ENCODE measurements at places on chromosomes 3 and 15.

GRCh38 chr3:59538753-59539432, 489.1 kb upstream of the CFAP20DC start:
- no peak for DNase-seq

- no peak for DNase-seq
Observed at GRCh38 chr3:113602256-113602655, 69.9 kb downstream of the SIDT1 start.

- DNase-seq = no peak
Observed at GRCh38 chr15:94327356-94327936, 96.1 kb downstream of the MCTP2 start.

GRCh38 chr15:65006876-65007275, 17.2 kb upstream of the SPG21 start:
- DNase-seq = no peak

DNA sequence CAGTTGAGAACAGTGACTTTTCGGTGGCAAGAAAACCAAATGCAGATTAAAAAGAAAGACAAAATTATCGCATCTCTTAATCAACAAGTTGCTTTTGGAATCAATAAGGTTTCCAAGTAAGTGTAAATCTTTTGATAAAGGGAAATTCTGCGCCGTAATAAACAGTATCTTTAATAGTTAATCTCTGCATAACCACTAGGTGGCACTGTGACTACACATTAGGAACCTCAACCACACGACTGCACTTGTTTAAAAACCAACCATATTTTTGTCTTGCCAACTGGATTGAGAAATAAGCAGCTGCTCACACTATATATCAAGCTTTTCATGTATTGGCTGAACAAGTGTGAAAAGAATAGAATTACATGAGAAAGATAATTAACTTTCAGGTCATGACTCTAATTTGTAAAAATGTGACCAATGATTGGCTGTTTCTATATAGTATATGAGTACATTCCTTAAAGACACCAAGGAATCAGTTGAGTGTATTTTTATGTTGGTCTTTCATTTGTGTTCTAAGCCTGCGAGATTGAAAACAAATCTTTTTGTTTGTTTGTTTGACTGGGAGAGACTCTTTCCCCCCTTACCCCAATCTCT, 72.7 kb downstream of the DZIP3 start:
- peak; percentile 64 for DNase-seq

- DNase-seq = no peak
Observed at GRCh38 chr3:156617145-156617544, 57.2 kb upstream of the TIPARP start.

DNA sequence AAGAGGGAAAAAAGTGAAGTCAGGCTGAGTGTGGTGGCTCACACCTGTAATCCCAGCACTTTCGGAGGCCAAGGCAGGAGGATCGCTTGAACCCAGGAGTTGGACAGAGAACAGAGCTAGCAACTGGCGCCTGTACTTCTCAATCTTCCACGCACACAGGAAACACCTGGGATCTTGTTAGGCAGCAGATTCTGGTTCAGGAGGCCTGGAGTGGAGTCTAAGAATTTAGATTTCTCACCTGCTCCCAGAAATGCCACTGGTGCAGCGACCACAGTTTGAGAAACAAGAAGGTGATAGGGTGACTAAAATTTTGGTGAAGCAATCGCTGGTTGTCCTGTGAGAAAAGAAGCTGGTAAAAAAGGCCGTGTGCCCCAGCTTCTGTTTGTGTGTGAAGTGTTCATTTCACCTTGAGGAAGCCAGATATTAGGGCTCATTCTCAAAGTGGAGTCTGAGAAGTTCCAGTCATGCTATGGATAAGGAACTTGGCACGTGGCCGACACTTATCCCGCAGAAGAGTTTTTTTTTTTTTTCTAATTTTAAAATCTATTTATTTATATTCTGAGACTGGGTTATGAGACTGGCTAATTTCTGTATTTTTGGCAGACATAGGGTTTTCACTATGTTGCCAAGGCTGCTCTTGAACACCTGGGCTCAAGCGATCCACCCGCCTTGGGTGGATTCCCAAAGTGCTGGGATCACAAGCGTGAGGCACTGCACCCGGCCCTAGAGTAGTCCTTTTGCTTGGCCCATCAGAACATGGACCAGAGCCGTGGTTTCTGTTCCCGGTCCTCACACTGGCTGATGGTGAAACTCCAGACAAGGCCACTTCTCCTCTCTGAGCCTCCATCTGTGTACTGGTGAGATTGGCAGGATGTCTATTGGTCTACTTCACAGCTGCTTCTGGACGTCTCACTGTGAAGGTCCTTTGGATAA, 324.6 kb upstream of the PROK2 start:
- no peak for DNase-seq

GRCh38 chr15:48493084-48493762, 152.3 kb downstream of the FBN1 start:
- DNase-seq = no peak

DNA sequence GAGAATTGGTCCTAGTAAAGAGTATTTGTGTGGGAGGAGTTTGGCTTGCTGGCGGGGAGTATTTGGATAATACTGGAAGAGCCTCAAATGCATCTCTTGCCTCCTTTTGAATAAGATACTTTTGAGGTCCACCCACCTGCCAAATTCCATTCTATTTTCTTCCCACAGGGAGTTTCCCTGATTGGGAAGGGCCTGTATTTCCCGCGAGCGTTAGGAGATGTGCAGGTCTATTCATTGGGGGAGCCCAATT, 406 bp upstream of the RASA2 start:
- DNase-seq = no peak

DNA sequence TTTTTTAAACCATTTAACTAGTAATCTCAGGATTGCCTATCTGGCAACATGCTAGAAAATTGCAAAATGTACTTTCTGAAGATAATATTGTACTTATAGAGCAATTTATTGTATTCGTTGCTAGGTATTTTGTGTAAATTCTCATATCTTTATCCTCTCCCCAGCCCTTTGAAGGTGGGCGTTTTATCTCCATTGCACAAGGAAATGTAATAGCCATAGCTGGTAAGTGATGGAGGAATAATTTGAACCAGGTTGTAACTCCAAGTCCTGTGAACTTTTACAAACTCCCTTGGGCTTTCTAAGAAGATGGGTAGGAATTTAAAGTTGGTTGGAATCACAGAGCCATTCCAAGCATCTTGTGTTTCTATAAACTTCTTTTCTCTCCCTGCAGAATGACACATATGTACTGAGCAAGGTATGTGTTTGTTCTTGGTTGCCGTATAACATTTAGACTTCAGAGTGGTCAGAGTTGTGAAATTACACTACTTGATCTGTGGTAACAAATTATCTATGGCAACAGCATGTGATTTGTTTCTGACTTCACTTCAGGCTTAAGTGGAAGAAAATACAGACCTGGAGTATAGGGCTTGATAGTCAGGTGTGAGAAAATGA, 170.9 kb downstream of the AKAP13 start:
- no peak for DNase-seq

- no peak for DNase-seq
Observed at GRCh38 chr15:97759363-97759762, 201.1 kb upstream of the ARRDC4 start.

DNA sequence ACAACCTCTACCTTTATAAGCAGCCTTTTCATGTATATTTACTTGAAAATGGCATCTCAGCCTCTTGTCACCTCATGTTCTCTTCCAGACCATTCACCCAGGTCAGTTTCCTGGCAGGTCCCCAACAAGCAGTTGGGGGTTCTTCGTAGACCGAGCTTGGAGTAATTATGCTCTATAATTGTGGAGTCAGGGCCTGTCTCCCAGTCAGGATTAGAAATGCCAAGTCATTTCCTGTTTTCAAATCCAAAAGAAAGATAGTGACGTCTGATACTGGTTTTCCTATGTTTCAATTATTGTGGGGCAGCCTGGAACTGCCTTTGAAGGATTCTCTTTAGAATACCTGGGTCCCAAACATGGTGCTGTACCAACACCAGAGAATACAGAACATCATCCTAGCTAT, 430.6 kb downstream of the MECOM start:
- no peak for DNase-seq

DNA sequence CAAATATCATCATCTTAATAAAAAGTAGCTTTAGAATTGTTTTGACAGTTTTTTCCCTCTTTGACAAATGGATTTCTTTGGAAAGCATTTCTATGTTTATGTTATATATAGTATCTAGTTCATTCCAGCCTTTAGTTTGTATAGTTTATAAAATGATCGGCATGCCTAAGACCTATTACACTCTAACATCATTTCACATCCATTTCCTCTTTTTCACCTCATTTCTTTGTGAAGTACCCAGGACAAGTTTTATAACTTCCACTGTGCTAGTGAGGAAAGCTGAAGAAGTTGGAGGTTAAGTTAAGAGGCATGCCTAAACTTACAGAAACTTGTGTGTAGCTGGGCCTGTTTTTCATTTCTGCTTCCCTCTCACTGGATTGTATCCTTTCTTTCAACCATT, 178.4 kb downstream of the TP63 start:
- no peak for DNase-seq

- DNase-seq = no peak
Observed at GRCh38 chr3:188169830-188170455, 16.0 kb downstream of the LPP start.

DNA sequence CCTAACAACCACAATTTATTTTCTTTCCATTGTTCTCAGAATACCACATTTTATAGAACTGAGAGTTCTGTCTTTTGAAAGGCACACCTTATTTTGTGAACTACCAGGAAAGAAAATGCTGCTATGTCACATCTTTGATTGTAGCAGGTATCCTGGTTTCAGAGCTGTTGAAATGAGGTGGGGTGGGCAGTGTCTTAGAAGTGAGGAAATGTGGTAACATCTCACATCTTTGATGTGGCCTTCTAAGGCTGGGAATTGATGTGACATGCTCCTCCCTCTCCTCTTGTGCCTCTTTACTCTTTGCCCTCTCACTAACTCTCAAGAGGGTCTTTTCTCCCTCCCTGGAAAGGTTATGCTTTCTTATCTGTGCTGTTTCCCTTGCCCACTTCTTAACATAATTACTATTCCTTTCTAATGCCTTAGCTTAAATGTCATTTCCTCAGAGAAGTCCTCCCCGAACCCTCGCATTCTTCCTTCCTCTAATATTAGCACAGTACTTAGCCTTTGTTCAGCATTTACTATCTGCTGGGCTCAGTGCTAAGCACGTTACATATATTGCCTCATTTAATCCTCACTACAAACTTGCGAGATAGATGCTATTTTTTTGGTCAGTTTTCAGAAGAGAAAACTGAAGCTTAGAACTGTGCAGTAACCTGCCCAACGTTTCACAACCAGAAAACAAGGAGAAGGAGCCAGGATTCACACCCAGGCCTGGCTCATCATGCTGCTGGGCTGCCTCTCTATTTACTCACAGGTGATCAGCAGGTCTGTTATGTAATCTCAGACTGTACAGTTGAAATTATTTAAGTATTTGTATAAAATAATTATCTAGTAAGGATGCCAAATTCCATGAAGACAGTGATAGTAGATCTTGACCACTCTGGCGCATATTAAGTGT, 24.0 kb upstream of the SPTSSB start:
- no peak for DNase-seq

GRCh38 chr3:10391391-10391790, 70.5 kb upstream of the SEC13 start:
- no peak for DNase-seq

DNA sequence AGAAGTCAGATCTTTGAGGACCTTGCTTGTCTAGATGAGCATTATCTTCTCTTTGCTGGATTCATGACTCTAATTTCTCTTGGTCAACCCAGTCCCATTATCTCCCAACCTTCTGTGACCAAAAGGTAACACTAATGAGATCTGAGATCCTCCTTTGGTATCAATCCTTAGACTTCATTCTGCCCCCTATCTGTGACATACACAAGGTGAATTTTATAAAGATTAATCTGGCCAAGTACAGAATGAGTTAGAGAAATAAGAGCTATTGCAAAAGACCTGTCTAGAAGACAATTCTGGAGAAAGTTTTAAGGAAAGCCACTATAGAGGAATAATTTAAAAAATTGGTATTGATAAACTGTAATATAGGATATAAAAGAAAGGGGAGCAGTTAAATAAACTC, 113.8 kb upstream of the KCNMB2 start:
- DNase-seq = no peak

GRCh38 chr3:15023249-15023648, 41.9 kb downstream of the MRPS25 start:
- no peak for DNase-seq

- DNase-seq = peak; percentile 60
Observed at GRCh38 chr15:39580485-39581241, at the start of gene THBS1. Gene THBS1, plus strand, starts transcription at chr15:39581079. Its CDS starts 779 bp downstream, at chr15:39581858.

DNA sequence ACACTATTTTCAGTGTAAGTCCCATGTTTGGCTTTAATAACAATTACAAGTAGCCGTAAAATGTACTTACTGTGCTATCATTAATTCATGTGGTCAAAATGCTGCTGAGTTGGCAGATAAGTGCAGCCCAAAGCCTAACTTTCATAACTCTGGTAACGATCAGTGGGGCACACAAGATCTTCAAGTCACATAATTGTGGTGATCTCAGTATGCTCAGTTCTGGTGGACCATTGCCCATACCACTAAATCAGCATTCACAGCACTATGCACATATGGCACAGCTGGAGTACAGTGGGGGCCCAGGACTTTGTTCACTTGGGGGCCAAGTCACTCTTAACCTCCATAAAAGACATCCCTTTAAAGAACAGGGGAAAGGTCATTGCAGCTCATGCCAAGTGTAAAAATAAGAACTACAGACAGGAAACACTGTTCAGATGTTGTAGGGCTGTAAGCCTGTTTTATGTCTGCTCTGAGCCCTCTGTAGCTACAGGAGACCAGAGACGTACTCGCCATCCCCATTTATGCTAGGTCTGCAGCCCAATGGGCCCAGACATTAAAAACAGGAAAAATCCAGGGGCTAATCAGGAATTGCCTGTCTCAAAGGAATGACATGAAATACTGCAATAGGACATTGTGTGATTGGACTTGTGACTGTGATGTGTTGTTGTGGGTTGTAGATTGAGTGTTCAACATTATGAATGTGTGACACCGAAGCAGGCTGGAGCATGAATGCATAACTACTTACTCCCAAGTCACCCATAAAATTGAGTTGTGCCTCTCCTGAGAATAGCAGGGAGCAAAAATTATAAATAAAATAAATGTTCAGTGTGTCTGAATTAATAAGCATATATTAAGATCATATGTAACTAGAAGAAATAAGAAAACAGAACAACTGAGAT, 282.5 kb upstream of the EPHA3 start:
- DNase-seq = no peak

DNA sequence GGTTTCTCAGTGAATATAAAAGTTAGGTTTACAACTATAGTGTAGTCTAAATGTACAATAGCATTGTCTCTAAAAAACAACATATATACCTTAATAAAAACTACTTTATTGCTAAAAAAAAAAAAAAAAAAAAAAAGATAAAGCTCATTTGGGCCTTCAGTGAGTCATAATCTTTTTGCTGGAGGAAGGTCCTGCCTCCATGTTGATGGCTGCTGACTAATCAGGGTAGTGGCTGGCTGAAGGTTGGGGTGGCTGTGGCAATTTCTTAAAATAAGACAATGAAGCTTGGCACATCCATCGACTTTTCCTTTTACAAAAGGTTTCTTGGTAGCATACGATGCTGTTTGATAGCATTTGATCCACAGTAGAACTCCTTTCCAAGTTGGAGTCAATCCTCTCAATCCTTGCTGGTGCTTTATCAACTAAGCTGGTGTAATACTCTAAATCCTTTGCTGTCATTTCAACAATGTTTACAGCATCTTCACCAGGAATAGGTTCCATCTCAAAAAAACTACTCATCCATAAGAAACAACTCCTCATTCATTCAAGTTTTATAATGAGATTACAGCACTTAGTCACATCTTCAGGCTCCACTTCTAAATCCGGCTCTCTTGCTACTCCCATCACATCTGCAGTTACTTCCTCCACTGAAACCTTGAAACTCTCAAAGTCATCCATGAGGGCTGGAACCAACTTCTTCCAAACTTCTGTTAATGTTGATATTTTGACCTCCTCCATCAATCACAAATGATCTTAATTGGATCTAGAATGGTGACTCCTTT, 13.3 kb downstream of the ZNF280D start:
- DNase-seq = no peak

- DNase-seq = peak; percentile 41
Observed at GRCh38 chr3:55480911-55481743, 6.0 kb downstream of the WNT5A start.
